ENCODE measurements at places on chromosomes 12 and 14.

DNA sequence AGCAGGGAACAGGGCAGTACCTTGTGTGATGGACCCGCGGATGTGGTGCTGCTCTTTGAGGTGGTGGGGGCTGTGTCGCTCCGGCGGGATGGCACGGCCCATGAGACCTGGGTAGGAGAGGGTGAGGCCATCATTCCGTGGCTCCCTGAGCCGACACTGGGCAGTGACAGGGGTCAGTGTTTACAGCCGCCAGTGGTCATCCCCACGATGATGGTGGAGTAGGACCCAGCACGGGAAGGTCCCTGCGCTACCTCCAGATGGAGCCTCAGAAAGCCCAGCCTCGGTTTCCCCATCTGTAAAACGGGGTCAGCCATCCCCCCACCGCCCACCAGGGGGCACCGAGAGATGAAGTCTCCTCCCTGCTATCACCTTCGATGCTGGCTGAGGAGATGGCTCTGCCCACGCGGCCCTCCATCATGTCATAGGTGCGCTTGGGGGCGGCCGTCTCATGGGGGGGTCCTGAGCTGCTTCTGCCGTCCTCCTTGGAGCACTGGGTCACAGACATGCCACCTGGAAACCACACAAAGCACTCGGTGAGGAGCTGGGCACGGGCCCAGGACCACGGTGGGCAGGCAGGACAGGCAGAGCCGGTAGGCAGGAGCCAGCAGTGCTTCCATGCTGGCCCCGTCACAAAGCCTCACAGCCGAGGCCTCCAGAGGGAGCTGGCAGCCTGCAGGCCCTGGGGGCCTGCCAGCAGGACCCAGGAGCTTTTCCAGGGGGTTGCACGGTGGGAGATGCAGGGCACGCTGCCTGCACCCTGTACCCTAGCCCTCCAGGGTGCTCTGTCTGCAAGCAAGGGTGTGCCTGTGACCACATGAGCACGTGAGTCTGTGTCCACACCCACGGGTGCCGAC, 53.1 kb downstream of the RFLNA start:
- no peak for DNase-seq

DNA sequence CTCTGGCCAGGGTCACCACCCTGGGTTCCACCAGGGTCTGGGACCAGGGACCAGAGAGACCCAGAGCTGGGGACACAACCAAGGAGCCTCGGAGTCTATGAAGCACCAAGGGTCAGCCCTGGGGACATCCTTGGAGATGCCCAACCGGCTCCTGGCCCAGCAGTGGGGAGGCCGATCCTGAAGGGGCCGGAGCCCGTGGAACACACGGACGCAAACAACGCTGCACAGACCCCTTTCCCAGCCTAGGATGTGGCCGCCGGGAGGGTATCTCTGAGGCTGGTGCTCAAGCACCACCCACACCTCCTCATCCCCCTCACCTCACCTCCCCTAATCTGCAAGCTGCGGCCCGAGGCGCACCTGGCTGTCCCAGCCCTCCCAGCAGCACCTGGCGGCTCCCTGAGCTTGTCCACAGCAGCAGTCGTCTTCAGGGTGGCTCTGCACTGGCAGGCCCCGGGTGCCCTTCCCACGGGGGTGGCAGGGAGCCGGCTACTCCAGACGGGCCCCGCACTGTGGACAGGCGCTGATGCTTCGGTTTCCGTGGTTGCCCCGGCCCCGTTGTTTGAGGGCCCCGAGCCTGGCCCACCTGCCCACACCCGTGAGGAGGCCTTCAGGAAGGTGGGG, 146.8 kb upstream of the C14orf180 start:
- DNase-seq = peak; percentile 27

- DNase-seq = no peak
Observed at GRCh38 chr14:23517650-23518326, 33.8 kb downstream of the ZFHX2 start.

GRCh38 chr12:126773012-126773411, 1494.0 kb upstream of the TMEM132C start:
- no peak for DNase-seq

GRCh38 chr12:124852911-124853427, 10.7 kb downstream of the SCARB1 start:
- DNase-seq = no peak

GRCh38 chr14:93010522-93011140, 87.7 kb downstream of the CHGA start:
- DNase-seq = no peak

GRCh38 chr14:95739356-95739755, 25.4 kb upstream of the TCL1A start:
- no peak for DNase-seq

GRCh38 chr14:98799891-98800290, 472.1 kb downstream of the BCL11B start:
- no peak for DNase-seq

DNA sequence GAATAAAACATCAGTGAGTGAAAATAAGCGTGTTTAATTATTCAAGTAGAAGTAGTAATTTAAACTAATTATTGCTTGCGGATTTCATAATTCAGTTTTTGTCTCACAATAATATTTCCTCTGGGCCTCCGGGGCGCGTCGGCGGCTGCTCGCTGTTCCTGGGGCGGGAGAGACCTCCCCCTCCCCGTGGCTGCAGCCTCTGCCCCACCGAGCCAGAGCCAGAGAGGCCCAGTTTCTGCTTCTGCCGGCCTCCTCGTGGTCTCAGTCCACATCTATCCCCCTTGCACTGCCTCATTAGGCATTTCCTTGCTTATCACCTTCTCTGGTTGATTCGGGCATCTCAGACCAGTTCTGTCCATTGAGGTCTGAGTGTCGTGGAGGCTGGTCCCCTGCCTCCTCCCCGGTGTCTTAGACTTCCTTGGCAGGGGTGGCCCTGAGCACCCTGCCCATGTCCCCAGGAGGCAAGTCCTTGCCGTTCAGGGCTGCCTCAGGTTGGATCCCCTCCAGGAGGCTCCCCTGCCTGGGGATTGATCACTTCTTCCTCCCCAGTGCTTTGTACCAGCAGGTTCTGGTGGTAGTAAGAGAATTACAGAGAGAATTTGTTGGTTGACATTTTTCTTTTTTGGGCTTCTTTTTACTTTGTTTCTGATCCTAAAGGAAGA, 78.0 kb downstream of the SLC25A47 start:
- no peak for DNase-seq

DNA sequence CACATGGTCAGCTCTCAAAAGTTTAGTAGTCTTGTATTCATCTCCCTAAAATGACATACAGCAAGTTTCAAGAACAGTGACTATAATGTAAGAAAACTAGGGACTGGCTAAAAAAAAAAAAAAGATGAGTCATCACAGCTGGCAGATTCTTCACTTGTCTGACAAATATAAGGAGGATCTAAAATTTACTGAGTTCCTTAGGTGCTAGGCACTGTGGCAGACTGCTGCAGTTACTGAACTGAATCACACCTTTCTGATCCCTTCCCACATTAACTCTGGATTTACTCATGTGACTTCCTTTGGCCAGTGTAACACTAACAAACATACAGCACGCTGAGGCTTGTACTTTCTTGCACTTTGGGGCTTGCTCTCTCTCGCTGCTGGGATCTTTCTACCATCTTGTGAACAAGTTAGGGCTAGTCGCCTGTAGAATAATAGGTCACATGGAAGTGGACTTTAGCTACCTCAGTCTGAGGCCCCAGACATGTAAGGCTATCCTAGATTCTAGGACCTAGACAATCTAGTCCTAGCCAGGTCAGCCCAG, 32.1 kb downstream of the BAZ1A start:
- no peak for DNase-seq

DNA sequence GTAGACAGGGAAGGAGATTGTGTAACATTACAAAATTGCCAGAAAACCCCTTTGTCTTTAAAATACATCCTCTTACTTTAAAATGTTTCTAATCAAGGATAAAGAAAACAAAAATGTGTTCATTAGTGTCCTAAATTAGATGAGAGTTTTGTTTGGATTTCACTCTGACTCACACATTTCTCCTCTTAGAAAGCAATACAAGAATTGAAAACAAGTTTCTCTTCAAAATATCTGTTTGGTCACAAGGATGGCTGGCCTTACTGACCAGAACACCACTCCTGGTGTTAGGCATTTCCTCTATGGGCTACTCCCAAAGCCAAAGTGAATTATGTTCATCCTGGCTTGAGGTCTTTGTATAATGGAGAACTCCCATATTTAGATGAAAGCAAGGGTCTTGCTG, 6.4 kb downstream of the GUCY2C start:
- no peak for DNase-seq

- DNase-seq = no peak
Observed at GRCh38 chr14:31201111-31201510, 6.5 kb downstream of the HECTD1 start.

DNA sequence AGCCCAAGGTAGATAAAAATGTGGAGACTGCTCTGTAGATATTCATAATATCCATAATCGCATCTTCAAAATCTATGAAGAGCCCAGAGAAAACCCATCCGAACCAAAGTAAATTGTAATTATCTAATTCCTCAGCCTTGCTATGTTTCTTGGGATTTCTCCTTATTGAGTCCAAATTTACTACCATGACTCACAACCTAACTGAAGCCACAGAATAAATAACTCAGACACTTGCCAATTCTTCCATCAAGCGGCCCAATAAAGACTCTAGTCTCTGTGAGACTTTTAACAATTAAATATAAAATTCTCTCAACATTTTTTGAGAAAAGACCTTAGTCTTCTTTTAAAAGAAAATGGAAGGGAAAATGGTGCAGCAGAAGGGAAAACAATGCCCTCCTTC, 409.8 kb downstream of the DAD1 start:
- DNase-seq = no peak

GRCh38 chr12:92739113-92739512, 36.3 kb downstream of the PLEKHG7 start:
- no peak for DNase-seq

DNA sequence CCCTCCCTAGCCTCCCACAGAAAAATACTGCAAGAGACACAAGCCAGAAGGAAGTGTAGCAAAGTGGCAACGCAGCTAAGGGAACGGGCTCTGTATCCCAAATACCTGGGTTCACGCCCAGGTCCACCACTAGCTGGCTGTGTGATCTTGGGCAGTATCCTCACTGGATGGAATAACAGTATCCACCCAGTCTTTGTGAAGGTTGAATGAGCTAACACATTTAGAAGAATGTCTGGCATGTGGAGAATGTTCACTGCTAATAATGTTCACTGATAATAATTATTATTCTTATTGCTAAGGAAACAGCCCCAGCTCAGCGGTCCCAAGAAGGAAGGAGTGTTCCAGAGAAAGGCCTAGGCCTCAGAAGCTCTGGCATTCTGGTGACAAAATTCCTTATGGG, 70.9 kb downstream of the VWF start:
- DNase-seq = no peak

DNA sequence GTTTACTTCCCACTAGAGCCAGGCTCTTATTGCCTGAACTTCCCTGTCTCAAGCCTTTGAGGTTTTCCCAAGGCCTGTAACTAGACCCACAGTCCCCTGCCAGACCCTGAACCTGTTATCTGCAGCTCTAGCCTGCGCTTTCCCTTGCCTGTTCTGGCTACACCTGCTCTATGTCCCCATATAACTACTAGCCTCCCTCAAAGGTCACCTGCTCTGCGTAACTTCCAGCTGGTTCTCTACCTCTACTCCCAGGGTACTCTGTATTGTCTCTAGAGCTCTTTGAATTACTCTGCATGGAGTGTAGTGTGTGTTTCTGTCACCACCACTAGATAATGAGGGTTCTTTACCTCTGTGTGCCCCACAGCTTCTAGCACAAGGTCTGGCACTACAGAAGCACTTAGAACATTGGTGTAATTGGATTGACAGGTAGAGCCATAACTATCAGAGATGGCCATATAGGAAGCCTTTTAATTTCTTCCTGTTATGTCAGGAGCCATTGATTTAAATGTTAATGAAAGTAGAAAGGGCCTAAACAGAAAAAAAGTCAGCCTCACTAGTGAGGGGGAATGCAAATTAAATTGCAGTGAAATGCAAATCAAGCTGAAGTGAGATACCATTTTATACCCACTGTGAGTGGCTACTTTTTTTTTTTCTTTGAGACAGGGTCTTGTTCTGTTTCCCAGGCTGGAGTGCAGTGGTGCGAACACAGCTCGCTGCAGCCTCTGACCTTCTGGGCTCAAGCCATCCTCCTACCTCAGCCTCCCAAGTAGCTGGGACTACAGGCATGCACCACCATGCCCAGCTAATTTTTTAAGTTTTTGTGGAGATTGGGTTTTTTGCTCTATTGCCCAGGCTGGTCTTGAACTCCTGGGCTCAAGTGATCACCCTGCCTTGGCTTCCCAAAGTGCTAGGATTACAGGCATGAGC, 47.8 kb downstream of the EID3 start:
- DNase-seq = peak; percentile 43

DNA sequence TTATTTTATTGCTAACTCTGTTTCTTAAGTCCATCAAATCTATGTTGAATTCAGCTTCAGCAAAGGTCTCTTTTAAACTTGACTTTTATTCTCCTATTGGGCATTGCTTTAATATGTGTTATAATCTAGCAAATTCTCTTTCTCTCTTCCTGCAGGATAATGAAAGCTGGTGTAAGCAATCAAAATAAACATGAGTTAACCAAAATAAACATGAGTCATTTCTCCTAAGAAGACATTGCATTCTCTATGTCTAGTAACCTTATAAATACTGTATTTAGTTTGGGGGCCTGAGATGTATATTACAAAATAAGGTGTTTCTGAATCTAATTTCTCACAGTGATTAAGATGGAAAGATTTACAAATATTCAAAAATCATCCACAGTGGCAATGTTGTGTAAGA, 739.1 kb upstream of the ATXN7L3B start:
- DNase-seq = no peak

DNA sequence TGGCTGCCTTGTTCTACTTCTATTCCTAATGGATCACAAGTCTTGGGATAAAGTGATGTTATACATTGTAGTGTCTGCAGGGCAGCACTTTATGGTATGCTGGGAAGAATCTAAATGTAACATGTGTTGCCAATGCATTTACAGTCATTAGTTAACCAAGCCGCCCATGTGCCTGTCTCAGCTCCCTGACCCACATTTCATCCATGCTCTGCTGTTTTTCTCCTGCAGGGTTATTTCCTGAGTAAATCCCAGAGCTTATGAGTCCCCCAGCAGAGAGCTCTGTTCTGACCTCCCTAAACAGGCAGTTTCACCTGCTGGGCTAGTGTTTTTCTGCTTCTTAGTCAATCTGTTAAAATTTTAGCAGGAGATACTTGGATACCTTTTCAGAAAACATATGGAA, 4.4 kb upstream of the TMTC2 start:
- DNase-seq = no peak

DNA sequence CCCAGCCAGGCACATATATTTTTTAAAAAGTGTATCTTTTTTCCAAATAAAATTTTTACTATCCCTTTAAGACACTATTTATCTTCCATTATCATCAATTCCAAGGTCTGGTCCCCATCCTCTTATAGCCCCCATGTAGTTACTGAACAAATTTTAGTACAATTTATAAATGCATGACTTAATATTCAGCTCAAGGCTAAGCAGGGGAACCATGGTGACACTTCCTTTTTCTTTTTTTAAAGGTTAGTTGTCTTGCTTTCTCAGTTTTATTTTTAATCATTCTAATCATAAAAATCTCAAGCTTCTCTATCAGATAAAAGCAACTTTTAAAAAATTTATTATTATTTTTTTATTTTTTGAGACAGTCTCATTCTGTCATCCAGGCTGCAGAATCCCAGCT, 92.3 kb downstream of the TRAFD1 start:
- DNase-seq = no peak
